Neural crest cell (in vitro differentiated cells): ENCODE measurements at places on chromosomes 4 and X. TPM values are rescaled to one million over a fixed set of nuclear protein-coding genes. Genes with fewer than 3 reads are reported as not detected.

DNA sequence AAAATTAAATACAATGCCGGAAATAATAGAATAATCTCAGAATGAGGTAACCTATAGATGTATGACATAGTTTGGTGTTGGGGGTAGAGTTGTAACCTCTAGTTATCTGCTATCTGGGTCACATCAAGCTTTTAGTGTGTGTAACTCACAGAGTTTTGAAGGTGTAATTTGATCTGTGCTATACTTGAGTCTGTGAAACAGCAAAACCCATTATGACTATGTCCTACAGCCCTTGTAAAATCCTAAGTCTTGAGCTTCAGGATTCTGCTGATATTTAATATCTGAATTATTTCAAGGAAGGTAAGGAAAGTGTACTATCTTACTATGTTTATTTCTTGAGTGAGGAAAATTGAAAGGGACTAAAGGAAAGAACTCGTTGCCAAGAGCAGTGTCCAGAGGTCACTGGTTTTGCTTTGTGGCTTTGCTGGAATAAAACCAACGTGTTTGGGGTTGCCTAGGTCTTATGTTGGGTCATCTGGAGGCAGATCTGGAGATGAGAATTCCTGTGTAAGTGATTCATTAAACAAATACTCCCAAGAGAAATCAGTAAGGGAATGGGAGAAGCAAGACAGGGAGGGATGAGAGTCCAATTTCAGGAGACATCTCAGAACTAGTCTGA is 107.8 kb upstream of the CBLL2 start:
- no peak for DNase-seq

DNA sequence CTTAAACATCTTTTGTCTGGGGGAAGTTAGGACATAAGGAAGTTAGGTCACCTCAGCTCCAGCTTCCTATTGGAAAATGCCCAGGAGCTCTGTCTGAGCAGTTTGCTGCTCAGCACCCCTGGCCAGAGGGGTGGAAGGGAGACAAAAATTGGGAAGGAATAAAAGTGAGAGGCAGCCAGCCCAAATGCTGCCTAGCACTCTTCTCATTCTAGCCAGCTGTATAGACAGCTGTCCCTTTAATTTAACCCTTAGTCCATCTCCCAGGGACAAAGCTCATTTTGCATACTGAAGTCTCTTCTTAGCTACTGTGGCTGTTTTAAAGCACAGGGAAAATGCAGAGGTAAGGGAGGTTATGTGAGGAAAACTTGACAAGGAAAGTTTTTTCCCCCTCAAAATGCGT is 89.5 kb upstream of the CITED1 start:
- DNase-seq: no peak

DNA sequence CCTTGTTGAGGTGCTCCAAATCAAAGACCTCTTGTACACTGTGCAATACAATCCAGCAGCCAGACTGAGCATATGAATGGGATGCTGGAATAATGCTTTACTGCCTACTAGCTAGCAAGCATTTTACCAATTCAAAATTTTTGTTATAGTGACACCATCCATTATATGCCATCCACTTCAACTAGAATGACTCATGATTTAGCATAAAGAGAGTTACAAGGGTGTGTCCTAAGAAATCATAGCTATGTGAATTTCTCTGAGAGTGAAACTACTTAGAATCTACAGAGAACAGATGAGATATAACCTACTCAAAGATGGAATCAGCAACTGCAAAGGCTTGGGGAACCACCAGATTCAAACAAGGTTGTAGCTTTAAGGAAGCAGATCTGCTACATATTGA is 221.9 kb downstream of the LHFPL1 start:
- DNase-seq: no peak

DNA sequence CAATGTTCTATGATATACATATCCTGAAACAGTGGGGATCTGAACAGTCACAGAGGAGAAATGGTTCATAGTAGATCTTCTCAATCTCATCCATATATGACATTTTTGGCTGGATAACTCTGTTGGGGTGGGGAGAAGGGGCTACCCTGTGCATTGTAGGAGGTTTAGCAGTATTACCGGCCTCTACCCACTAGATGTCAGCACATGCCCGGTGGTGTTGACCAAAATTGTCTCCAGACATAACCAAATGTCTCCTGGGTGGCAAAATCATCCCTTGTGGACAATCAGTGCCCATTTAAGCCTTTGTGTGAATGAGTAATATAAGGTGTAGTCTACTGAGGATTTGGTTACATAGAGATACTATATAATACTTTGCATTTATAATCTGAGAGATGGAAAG is 89.9 kb downstream of the PLS3 start:
- DNase-seq: peak; percentile 57

- no peak for DNase-seq
Observed at GRCh38 chr4:74625981-74626380, 168.3 kb downstream of the BTC start.

- no peak for DNase-seq
Observed at GRCh38 chr4:186939766-186940165, 216.1 kb upstream of the FAT1 start.

Gene RHOXF2
- total RNA-seq: not detected in 2 replicates

Gene GLRA2
- total RNA-seq: 0.73 and 1.3 TPM in 2 replicates

Gene CCDC149
- 9.2 and 11.9 TPM in 2 replicates for total RNA-seq

Gene ODAPH
- not detected in 2 replicates for total RNA-seq

Gene FRMPD3
- total RNA-seq: 1.8 and 2.3 TPM in 2 replicates

Gene IKBKG
- 20.3 and 21.3 TPM in 2 replicates for total RNA-seq

Gene DRD5
- total RNA-seq: not detected in 2 replicates
